ENCODE measurements at places on chromosomes 7 and 10.

- DNase-seq: no peak
These were observed 3.0 kb upstream of the SKIDA1 start for GRCh38 chr10:21528236-21529031.

DNA sequence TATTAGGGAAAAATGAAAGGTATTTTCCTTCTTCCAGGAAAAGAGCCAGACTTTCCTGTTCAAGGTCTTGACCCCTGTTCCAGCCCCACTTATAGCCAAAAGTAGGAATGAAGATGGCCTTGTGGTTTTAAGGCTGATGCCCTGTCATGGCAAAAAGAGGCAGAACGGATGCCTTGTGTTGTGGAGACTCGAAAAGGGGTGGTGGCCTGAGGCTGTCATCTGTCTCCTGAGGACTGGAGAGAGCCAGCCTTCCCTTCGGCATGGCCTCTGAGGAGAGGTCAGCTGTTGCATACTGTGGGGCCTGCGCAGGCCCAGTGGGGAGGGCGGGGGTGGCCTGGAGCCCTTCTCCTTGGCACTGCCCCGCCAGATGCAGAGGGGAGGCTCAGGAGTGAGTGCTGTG lies 166.0 kb upstream of the EEPD1 start:
- no peak for DNase-seq

- peak; percentile 91 for DNase-seq
These were observed 49.6 kb upstream of the MYL10 start for GRCh38 chr7:101678658-101679057.

DNA sequence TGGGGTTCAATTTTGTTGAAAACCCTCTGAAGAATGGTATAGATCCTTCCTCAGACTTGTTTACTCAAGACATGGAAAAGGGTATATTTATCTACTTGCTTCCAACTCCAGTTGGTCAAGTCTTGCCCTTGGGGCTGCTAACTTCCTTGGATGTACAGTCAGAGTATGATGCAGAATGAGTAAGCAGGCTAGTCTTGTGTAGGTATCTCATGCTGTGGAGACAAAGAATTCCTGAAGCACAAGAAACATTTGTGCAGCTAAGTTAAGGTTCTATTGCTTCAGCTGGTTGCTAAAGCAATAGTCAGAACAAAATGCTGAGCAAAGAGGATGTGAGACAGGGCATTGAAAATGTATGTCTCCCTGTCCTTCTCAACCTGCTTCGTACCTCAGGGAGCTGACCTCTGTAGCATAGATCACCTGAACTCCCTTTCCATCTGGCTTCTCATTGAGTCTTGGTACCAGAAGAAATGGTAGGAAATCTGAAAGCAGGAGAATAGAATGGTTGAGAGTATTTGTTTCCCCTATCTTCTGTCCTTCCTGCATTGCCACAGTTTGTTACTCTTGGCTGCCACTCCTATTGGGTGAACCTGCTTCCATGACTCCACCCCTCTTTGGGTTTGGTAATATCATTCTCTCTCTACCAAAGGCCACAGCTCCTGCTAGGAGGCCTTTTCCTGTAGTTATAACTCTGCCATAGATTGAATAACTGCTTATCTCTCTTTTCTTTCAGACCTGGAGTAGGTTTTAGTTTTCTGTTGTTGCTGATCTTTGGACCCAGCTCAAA lies 346.0 kb downstream of the PHF14 start:
- no peak for DNase-seq

DNA sequence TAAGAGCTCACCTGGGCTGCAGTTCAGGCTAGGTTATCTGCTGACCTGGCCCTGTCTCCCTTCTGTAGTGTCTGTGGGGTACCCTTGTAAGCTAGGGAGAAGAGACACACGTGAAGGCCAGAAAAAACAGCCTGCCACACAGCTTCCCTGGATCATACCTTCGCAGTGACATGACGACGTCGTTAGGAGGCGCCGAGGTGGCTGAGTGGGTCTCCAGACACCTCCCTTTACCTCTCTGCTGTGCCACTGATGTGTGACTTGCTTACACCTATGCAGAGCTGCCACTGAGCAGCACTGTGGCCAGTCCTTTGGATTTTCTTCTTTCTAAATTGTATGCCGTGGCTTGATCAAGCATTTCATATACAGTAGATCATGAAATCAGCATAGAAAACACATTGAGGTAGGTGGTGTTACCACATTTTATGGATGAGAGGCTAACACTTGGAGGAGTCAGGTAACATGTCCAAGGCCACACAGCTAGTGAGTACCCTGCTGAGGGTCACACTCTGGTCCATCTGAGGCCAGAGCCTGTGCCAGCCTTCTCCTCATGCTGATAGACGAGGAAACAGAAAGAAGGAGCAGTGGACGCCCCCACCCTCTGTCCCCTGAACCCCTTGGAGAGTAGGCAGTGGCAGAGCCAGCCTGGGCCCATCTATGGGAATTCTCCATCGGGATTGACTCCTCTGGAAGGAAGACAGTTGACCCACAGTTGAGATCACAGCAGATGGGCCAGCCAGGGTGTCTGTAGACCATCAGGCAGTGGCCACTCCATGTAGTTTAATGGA lies 23.1 kb downstream of the HTRA1 start:
- DNase-seq: no peak

- no peak for DNase-seq
These were observed 44.0 kb upstream of the SEMA3A start for GRCh38 chr7:84238596-84238995.

DNA sequence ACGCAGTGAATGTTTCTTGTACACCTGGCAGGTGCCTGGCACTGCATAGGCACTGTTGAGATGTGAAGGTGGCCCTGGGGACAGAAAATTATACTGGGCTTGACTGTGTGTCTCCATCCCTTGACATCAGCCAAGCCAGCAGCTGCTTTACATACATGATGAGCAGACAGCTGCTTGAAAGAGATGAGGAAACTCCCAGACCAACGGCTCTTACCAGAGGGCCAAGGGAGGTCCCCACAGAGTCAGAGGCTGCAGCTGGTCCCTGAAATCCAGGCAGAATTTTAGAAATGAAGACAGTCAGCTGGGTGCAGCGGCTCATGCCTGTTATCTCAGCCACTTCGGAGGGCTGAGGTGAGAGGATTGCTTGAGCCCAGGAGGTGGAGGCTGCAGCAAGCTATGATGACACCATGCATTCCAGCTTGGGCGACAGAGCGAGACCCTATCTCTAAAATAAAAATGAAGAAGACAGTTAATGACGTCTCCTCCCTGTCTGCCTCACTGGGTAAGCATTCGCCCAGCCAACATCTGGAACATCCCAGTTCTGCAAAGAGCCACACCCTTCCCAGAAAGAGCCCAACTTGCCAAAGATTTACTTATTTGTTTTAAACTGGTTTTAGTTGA lies 17.6 kb downstream of the LIMK1 start:
- DNase-seq: peak; percentile 65

- no peak for DNase-seq
These were observed 925.2 kb upstream of the GHITM start for GRCh38 chr10:83214136-83214535.

- DNase-seq: no peak
These were observed 35.0 kb downstream of the GNA12 start for GRCh38 chr7:2808891-2809665.

DNA sequence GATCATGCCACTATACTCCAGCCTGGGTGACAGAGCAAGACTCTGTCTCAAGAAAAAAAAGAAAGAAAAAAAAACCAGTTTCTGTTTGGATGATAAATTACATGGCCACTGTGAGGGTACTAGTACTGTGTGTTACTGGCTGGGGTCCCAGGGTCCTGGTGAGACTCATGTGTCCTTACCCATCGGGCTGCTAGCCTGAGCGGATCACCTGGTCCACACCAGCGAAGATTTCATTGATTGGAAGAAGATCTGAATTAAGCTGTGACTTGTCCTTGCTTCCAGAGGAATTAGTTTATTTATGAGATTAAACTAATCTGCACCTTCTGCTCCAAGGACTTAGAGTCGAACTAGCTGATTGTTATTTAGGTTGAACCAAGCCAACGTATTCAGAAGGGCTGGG lies 40.0 kb upstream of the BAMBI start:
- DNase-seq: no peak

Data from AG08395 (cell line).